ENCODE measurements at places on chromosomes 5 and 9. TPM values are rescaled to one million over a fixed set of nuclear protein-coding genes. Genes with fewer than 3 reads are reported as not detected.

Gene C7
- 532 TPM for polyA plus RNA-seq

- DNase-seq, result no peak
Observed at GRCh38 chr5:132325691-132326090, 31.5 kb downstream of the SLC22A4 start.

DNA sequence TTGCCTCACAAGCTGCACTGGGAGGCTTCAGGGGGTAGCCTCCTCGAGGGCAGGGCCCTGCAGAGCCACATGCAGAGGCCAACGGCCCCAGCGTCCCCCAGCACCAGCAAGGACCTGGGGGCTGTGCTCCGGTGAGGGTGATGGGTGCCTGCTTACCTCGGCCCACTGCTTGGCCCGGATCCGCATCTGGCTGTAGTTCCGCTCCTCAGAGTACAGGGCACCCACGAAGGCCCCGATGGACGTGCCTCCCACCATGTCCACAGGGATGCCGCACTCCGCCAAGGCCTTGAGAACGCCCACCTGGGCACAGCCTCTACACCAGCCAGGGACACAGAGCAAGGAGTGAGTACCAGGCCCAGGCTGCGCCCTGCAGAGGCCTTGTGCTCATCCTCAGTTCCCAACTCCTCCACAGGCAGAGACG, 8.0 kb upstream of the NSMF start:
- no peak for DNase-seq

Gene PDE8B
- 6.5 TPM for polyA plus RNA-seq

DNA sequence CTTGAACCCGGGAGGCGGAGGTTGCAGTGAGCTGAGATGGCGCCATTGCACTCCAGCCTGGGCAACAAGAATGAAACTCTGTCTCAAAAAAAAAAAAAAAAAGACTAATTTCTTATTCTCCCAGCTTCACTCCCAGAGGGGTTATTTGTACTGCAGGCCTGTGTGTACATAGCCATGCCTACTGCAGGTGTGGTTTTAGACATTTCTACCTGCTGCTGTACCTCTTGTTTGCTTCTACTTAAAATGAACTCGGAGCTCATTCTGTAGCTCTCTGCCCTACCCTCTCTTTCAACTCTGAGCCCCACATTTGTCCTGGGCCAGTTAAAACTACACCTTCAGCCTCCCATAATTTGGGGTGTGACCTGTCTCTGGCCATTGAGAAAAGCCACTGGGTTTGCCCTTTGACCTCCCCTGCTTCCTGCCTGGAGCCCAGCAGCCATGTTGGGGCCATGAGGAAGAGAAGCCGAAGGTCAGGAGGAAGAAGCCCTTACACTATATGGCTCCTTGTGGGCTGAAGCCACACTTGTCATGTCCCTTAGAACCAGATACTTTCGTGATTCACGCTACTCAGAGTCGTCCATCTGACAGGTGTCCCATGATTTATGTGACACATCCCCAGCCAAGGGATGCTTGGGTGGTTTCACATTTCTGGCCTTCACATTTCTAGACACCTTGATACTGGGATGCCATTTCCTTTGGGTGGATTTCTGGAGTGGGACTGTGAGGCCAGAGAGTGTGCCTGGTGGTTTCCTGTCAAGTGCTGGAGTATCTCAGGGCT, 9.4 kb upstream of the CARD19 start:
- DNase-seq, result peak; percentile 12

GRCh38 chr5:83434946-83435345, 36.6 kb upstream of the VCAN start:
- DNase-seq, result no peak

DNA sequence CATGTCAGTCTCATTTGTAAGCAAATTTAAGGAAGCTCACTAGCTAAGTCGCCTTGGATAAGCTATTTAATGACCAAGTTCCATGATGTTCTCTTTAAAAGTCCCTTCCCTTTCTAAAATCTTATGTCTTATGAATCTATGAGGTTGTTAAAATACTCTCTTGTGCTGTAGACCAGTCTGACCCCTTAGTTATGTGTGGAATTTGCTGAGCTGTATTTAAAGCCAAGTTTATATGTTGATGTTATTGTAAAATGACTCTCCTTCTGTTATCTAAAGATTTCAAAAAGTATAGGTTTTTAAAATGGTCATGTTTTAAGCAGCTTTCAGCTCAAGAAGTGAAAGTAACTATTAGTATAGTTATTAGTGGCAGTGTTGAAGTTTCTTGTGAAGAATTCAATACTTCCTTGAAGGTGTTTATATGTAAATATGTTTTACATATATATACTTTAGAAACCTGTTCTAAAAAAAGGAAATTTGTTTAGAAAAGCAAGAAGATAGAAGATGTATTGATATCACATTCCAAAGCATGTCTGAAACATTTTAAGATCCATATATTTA, 92.2 kb downstream of the CDC42SE2 start:
- no peak for DNase-seq

Gene P4HA2
- polyA plus RNA-seq, result 45.3 TPM

DNA sequence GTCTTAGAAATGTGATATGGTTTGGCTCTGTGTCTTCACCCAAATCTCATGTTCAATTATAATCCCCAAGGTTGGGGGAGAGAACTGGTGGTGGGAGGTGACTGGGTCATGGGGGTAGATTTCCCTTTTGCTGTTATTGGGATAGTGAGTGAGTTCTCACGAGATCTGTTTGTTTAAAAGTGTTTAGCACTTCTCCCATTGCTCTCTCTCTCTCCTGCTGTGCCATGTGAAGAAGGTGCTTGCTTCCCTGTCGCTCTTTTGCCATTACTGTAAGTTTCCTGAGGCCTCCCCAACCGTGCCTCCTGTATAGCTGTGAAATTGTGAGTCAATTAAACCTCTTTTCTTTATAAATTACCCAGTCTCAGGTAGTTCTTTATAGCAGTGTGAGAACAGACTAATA, 203.6 kb downstream of the ASTN2 start:
- no peak for DNase-seq

- no peak for DNase-seq
Observed at GRCh38 chr5:83530193-83530592, 58.6 kb downstream of the VCAN start.

DNA sequence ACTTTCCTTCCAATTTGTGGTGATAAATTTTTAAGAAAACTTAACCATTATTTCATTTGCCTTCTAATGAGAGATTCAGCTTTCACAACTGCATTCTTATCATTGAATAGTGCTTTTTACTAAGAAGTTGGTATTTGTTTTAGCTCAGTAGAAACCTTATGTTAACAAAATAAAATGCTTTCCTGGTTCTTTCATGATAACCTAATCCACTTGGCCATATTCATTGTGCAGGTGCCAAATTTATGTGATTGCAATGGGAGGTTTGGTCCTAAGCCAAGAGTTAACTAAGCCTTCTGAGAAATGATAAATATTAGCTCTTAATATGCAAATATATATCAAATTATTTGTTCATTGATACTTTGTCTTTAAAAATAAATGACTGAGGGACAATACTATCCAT, 141.1 kb upstream of the TLE4 start:
- peak; percentile 22 for DNase-seq

Gene TMEM8B
- polyA plus RNA-seq, result 27.3 TPM

DNA sequence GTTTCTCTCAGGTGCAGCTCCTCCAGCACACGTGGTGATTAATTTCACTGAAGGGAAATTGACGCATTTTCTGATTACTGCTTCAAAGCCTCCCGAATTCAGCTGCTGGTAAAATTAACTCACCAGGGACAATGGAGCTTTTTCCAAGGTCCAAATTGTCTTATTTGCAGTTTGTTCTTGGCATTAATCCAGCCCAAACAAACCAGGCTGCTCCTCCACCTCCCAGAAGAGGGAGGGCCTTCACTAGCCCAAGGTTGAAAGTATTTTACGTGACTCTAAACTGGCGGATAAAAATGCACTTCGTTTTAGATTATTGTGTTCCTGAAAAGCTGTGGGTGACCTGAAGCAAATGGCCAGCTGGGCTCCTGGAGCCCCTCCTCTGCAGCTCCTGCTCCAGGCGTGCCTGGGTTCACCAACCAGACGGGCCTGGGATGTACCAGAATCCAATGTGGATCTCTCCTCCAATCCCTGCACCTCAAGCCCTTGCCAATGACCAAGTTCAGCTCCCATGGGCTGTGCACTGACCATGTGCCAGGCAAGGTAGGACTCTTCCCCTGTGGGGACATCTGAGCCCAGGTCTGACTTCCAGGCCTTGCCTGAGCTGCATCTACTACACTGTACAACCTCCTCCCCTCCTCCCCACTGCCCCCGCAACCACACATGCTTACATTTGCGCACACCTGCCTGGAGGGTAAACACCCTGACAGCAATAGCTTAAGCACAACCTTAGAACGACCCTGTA, 193.4 kb downstream of the CDK5RAP2 start:
- DNase-seq, result peak; percentile 27

GRCh38 chr5:76367623-76368371, 35.3 kb upstream of the IQGAP2 start:
- no peak for DNase-seq

DNA sequence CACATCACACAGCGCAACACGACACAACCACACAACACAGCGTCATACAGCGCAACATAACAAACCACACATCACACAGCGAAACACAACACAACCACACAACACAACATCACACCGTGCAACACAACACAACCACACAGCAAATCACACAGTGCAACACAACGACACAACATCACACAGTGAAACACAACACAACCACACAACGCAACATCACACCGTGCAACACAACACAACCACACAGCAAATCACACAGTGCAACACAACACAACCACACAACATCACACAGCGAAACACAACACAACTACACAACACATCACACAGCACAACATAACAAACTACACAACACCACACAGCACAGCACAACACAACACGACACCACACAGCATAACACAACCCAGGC, 40.4 kb upstream of the PTCH1 start:
- DNase-seq, result no peak

Gene THBS4
- 5.4 TPM for polyA plus RNA-seq

DNA sequence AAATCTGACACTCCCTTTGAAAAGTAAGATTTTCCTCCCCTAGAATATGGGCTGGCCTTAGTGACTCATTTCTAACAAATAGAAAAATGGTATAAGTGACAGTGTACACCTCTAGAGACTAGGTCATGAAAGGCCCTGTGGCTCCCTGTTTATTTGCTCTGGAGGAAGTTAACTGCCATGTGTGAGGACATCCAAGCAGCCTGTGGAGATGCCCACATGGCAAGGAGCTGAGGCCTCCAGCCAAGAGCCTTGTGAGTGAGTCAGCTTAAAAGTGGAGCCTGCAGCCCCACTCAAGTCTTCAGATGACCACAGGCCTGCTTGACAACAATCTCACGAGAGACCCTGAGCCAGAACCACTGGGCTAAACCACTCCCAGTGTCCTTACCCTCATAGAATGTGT, 128.1 kb upstream of the LHFPL2 start:
- no peak for DNase-seq

- no peak for DNase-seq
Observed at GRCh38 chr9:79242489-79242888, 329.3 kb upstream of the TLE4 start.

Gene HSPB3
- not detected for polyA plus RNA-seq

- no peak for DNase-seq
Observed at GRCh38 chr5:34626036-34626435, 30.1 kb upstream of the RAI14 start.

DNA sequence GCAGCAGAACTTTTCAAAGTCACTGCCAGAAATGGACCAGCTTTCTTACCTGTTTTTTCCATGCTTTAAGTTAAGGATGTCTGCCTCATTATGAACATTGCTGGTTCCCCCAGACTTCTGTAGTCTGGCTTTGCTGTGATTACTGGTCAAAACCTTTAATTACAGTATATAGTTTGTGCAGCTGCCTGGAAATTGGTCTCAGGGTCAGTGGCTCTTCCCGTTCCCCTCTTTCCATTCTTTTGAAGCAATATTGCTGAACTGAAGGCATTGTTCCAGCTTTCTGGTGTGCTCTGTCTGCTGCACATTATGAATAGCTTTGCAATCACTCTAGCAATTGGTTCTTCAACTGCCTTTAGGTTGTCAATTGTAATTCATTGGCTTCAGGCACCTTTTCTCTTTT, 206.5 kb downstream of the ARL15 start:
- DNase-seq, result no peak

GRCh38 chr9:130156672-130157071, 15.5 kb upstream of the NCS1 start:
- no peak for DNase-seq

Gene IL31RA
- polyA plus RNA-seq, result 0.18 TPM

DNA sequence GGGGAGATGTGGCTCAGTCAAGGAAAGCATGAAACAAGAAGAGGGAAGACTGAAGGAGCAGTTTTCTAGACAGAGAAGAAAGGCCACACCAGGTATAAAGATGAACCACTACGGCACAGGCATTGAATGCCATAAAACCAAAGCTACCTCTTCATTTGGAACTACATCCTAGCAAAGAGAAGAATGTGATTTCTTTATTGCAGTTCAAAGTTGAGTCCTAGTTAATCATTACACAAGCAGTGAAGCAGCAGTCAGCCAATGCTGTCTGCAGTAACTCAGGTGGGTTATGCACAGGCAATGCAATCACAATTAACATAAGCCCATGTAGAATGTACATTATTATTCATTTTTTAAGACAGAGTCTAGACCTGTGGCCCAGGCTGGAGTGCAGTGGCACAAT, 21.7 kb upstream of the PCAT7 start:
- no peak for DNase-seq

Gene CDC20B
- 17.2 TPM for polyA plus RNA-seq

Gene ALG2
- 39.5 TPM for polyA plus RNA-seq

GRCh38 chr9:129489838-129490582, 130.9 kb downstream of the C9orf50 start:
- DNase-seq, result no peak

All from left lung (tissue), 14 donors.